Endothelial cell of umbilical vein (primary cell): ENCODE measurements at places on chromosomes 1 and 21. TPM values are rescaled to one million over a fixed set of nuclear protein-coding genes. Genes with fewer than 3 reads are reported as not detected.
A peak's percentile ranks its signal among the peaks of the same experiment; 100 is the strongest.

OR2L5 gene
- total RNA-seq, result not detected in 2 replicates

- DNase-seq, result no peak
These were observed 31.2 kb upstream of the LAPTM5 start for GRCh38 chr1:30788580-30789387.

GRCh38 chr1:22131875-22132486 is 10.9 kb downstream of the WNT4 start:
- DNase-seq, result peak; percentile 37

GRCh38 chr21:45496151-45496967 is 45.9 kb downstream of the SLC19A1 start:
- DNase-seq, result no peak

DNA sequence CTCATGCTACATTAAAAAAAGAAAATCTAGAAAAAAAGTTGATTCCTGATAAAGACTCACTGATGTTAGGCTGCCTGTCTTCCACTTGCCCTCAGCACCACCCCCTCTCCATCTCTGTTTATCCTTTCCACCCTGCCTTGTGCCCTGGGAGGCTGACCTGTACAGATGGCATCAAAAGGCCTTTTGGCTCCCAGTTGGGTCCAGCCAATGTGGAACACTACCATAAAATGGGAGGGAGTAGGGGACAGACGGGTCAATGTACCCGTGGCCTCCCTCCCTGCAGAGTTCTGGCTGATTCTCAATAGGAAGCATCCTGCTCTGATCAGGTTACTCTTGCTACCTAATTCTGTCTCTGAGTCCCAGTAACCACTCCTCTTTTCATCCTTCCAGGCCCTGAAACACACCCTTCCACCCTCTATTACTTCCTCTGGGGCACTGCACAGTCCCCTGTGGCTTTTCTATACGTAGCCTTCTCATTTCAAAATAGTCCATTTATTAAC is 300.0 kb downstream of the HHIPL2 start:
- DNase-seq, result no peak

TMPRSS15 gene
- total RNA-seq, result not detected in 2 replicates

IVL gene
- not detected in 2 replicates for total RNA-seq

DNA sequence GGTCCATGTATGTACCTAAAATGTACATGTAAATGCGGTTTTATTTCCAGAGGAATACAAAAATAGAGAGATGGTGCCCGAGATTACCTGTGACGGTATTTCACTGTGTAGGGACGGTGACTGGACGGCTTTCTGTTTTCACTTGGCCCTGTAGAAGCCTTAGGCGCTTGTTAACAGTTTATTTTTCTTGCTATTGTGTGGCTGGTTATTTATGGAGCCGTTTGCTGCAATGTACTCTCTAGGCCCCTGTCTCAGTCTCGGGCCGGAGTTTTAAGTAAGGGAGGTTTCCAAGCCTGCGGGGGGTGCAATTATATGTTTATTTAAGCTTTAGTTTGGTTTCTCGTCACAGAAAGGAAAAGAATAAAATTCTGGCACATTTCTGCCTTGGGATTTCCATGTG is 413 bp downstream of the EFCAB7 start:
- DNase-seq, result no peak

DNA sequence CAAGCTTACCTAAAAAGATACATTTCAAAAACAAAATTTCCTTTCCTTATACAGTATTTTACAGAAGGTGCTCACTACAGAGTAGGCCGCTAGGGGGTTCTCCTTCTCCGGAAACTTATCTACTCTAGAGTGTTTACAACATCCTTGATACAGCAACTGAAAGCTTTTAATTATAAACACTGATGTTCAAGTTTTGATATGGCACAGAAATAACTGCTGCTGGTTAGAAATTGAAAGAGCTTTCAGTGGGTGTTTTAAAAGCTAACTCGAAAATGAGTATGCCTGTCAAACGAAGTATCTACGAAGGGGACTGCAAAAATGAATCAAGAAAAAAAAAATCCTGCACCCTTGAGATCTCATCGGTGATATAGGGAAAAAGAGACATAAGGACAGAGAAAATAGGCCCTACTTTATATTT is 1.0 kb downstream of the YOD1 start:
- DNase-seq, result peak; percentile 73

CYP4A11 gene
- total RNA-seq, result not detected in 2 replicates

- no peak for DNase-seq
These were observed 183.6 kb upstream of the UBE2U start for GRCh38 chr1:64019818-64020217.

SH3BGR gene
- 0.42 and 1.1 TPM in 2 replicates for total RNA-seq

GRCh38 chr21:45974073-45975019 is 7.2 kb upstream of the COL6A1 start:
- DNase-seq, result peak; percentile 42

DNA sequence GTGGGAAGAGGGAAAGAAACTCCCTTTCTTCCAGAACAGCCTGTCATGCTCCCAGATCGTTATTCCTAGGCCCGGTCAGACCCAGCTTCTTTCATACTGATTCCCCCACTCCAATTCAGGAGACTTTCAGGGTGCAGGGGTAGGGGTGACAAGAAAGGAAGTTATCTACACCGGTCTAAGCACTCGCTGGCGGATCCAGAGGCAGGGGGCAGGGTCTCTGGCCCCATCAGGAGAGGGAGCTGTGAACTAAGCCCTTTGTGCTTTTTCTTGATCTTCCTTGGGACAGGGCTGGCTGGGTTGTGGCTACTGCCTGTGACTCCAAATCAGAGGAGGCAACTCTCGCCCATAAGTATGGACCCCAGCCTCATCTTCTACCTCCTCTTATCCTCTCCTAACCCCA is 44.3 kb downstream of the NEK2 start:
- no peak for DNase-seq
